ENCODE measurements at places on chromosomes 1 and 21.
A peak's percentile ranks its signal among the peaks of the same experiment; 100 is the strongest.

DNA sequence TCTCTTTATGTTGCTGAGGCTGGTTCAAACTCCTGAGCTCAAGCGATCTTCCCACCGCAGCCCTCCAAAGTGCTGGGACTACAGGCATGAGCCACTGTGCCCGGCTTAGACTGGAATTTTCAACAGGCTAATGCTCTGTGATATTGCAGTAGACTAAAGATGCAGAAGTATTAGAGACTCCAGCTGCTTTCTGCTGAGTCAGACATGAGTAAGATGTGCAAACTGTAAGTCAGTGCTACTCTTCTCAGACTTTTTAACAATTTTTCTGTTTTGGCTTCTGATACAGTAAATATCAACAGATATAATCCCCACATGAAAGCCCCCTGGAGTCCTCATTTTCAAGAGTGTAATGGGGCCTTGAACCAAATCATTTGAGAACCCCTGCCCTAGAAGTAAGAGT is 29.3 kb upstream of the NLRP3 start:
- no peak for DNase-seq

DNA sequence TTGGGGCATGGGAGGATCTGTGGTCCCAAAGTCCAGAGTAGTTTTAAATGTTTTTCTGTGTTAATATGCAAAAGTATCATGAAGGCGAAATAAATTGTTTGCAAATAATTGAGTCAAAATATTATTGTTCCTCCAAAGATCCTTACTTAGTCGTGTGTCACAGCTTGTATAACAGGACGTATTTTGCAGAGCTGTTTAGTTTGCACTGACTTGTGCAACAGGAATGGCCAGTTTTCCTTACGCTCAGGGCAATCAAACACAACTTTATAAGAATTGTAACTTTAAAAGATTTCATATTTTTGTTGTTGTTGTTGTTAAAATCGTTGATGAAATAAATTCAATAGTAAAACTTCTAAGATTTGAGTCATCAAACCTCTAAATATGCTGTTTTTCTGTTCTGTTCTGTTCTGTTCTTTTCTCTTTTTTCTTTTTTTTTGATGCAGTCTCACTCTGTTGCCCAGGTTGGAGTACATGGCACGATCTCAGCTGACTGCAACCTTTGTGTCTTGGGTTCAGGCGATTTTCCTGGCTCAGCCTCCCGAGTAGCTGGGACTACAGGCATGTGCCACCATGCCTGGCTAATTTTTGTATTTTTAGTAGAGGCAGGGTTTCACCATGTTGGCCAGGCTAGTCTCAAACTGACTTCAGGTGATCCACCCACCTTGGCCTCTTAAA is 60.6 kb downstream of the UCK2 start:
- DNase-seq = no peak

- no peak for DNase-seq
Observed at GRCh38 chr1:115437196-115437595, 99.1 kb upstream of the NGF start.

GRCh38 chr1:115332813-115333608 is 5.0 kb downstream of the NGF start:
- no peak for DNase-seq

GRCh38 chr1:147580609-147581385 is 39.5 kb downstream of the BCL9 start:
- DNase-seq = no peak

GRCh38 chr1:153881751-153882150 is 41.0 kb downstream of the GATAD2B start:
- no peak for DNase-seq

DNA sequence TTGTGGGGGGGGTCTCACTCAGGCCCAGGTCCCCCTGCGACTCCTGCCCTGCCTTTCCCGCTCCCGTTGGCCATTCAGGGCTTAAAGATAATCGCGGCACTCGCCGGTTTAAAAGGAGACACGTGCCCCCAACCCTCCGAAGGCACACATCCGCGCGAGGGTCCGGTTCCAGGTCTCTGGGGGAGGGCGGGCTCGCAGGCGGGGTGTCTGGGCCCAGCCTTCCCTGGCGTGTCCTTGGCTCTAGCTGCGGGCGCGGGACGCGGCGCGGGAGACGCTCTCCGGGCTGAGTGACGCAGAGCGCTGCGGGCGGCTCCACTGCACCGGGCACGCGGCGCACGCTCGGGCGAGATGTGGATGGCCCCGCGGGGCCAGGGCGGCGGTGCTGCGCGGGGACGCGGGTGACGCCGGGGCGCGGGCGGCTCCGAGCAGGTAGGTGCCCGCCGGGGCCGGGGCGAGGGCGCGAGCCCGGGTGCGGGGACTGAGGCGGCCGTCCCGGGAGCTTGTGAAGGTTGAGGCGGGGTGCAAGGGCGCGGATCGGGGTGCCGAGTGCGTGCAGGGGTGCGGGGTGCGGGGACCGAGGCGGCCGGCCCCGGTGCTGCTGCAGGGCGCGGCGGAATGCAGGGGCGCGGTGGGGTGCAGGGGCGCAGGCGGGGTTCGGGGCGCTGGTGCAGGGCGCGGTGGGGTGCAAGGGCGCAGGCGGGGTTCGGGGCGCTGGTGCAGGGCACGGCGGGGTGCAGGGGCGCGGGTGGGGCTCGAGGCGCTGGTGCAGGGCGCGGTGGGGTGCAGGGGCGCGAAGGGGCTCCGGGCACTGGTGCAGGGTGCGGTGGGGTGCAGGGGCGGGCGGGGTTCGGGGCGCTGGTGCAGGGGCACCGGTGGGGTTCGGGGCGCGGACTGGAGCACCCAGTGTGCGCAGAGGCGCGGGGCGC is 3.3 kb upstream of the TRPM2 start:
- DNase-seq = no peak

- no peak for DNase-seq
Observed at GRCh38 chr21:37932936-37933335, 16.7 kb upstream of the KCNJ6 start.

GRCh38 chr1:35838693-35839245 is 31.0 kb downstream of the AGO4 start:
- DNase-seq = no peak

GRCh38 chr1:225464851-225465792 is 37.3 kb upstream of the LBR start:
- DNase-seq = no peak

DNA sequence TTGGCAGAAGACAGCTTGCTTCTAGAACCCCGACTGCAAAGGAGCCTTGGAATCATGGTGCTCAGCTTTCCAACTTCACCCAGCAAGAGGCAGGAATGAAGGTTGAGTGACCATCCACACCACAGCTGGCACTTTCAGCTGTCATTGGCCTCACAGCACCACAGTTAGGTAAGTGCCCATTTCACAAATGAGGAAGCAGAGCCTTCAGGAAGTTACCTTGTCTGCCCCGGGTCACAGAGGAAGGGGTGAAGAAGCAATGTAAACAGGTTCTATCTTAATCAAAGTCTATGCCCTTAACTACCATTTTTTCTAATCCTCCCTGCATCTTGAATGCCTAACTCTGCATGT is 156.0 kb downstream of the GLUL start:
- DNase-seq = no peak

DNA sequence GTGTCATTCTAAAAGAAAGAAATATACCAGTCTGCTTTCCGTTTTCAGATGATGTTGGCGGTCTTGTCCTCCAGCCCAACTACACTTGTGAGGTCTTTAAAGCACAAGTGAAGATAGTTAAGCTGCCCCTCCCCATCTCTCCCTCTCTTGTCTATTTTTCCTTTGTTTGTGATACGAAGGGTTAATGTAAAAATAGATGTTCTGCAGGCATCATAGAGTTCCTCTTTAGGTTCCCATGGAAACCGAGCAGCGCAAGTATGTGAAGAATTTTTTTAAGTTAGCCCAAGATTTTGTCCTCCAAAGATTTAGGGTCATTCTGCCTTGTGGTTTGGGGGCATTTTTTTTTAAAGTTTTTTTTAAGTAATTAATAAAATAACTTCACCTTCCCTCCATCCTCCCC is 232.4 kb upstream of the AJAP1 start:
- DNase-seq = no peak

DNA sequence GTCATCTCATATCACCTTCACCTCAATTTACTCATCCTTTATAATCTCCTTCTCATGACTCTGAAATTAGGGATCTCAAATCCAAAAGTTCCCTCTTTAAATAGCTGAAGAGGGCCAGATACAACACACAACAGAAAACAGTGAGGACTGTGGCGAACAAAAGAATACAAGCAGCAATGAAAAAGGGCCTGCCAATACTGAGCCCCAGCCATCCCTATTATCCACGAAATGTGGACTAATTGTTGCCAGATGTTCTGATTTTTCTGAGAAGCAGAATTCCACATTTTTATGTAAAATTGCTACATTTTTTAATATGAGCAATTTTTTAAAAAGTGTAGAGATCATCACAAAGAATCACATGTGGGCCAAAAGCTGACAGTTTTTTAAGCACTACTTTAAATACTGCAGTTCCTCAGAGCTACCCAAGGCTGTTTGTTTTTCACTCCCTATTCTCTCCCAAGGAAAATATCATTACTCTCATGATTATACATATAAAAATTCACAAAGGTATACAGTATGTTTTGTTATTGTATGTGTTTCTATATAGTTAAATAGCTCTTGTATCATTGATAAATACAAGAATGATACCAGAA is 90.0 kb downstream of the ASH1L start:
- DNase-seq = no peak

GRCh38 chr1:153544453-153545066 is 1.0 kb downstream of the S100A4 start:
- DNase-seq = no peak

GRCh38 chr1:58780411-58780810 is 3.4 kb downstream of the JUN start:
- no peak for DNase-seq

DNA sequence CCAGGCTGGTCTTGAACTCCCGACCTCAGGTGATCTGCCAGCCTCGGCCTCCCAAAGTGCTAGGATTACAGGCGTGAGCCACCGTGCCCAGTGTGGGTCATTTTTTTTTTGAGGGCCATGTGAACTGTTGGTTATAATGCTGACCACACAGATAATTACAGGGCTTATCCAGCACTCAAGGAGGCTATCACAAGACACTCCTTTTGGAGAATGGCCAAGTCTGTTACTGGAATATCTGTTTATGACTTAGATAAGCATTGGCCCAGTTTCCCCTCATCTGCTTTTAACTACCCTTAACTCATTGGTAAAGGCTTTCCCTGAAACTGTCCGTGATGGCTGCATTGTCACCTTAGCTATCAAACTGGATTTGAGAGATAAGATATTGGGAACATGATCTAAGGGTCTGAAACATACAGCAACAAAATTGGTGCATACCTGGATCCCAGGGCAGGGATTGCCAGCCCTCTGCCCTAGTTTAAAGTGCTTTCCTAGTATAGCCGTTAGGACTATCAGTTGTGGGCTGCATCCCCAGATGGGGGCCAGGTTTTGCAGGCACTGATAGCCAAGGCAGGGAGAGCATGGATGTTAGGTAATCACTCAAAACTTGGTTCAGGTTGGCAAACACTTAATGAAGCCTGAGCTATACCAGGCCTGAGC is 15.6 kb downstream of the SZT2 start:
- DNase-seq = no peak

- DNase-seq = no peak
Observed at GRCh38 chr1:10672343-10673050, 123.9 kb downstream of the CASZ1 start.

DNA sequence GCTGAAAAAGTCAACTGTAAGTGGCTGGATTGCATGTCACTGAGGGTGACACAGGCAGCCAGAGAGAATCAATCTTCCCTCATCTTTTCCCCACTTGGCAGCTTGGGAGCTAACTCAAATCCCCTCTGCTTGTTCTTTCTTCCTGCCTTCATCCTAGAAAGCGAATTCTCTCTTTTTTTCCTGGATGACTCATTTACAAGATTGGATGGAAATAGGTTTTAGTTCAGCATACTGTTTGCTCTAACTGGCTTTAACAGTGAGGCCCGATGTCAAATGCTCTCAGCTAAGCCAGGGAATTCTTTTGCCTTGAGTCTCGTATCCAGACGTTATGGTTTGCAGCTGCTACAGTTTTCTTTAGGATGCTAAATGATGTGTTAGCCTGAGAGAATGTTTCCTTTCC is 72.7 kb downstream of the HUNK start:
- DNase-seq = no peak

DNA sequence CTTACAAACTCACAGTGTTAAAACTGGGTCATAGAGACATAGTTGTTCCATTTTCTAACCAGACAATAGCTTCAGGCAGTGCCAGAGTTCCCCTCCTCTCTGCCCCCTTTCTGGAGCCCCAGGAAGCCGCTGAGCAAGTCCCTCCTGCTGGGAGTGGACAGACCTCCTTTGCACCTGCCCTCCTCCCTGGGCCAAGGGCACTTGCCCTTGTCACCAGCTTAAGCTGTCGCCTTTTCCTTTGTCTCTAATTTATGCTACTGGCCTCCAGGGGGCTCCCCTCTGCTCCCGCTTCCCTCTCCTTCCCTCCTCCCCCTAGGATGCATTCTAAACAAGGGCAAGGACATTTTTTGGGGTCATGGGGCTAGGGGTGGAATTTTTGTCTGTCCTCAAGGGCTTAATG is 182.4 kb downstream of the MIS18A start:
- DNase-seq = peak; percentile 58

- no peak for DNase-seq
Observed at GRCh38 chr1:226632169-226632879, 83.8 kb downstream of the STUM start.

DNA sequence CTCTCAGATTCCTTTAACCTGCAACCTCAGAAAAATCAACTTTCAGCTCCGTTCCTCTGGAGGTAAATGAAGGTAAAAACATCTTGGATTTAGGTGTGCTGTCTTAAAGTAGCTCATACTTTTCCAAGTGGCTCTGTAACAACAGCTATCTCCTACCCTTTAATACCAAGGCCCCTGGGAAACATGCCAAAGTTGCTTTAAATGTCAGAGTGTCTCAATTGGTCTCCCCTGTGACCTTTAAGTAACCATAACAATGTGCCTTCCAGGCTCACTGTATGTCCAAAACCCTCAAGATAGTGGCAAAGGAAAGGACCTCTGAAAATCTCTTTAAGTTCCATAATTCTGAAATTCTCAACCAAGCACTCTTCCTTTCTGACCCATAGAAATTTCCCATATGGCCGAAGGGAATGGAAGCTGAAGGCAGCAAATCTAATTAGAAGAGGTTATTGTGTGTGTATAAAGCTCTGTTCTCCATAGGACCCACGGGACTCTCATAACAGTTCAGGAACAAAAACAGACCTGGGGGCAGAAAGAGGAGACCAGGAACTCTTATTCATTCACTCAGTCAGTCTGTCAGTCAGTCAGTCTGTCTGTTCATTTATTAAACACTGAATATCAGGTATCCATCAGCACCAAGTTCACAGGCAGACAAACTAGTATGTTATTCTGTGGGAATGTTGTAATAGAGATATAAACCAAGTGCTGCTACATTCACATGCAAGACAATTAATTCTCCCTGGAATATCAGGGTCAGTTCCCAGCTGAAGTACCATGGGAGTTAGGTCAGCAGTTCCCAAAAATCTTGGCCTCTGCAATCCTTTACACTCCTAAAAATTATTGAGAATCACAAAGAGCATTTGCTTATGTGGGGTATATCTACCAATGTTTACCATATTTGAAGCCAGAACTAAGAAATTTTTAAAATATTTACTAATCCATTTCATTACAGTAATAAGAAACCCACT is 19.1 kb downstream of the ASTN1 start:
- no peak for DNase-seq

- no peak for DNase-seq
Observed at GRCh38 chr1:152061952-152062351, 25.1 kb upstream of the S100A11 start.

- no peak for DNase-seq
Observed at GRCh38 chr1:81069856-81070255, 730.9 kb upstream of the ADGRL2 start.
